Left colon (tissue), 2 donors: ENCODE measurements at places on chromosomes 13 and 19. TPM values are rescaled to one million over a fixed set of nuclear protein-coding genes. Genes with fewer than 3 reads are reported as not detected.

DNA sequence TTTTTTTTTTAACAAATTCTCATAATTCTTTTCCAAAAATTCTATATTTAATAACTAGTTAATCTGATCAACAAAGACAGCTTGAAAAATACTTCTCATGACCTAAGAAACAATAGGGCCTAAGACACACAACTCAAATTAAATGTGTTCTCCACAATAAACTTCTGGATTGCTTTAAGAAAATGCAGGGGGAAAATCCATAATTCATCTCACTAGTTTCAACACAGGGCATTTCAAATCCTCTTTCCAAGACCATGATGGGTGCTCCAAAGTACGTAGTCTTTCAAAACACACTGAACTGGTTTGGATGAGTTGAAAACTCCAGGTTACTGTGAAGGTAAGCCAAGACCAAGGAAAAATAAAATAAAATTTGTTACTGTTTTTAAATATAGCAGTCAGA is 62.6 kb downstream of the DCLK1 start:
- no peak for DNase-seq

DNA sequence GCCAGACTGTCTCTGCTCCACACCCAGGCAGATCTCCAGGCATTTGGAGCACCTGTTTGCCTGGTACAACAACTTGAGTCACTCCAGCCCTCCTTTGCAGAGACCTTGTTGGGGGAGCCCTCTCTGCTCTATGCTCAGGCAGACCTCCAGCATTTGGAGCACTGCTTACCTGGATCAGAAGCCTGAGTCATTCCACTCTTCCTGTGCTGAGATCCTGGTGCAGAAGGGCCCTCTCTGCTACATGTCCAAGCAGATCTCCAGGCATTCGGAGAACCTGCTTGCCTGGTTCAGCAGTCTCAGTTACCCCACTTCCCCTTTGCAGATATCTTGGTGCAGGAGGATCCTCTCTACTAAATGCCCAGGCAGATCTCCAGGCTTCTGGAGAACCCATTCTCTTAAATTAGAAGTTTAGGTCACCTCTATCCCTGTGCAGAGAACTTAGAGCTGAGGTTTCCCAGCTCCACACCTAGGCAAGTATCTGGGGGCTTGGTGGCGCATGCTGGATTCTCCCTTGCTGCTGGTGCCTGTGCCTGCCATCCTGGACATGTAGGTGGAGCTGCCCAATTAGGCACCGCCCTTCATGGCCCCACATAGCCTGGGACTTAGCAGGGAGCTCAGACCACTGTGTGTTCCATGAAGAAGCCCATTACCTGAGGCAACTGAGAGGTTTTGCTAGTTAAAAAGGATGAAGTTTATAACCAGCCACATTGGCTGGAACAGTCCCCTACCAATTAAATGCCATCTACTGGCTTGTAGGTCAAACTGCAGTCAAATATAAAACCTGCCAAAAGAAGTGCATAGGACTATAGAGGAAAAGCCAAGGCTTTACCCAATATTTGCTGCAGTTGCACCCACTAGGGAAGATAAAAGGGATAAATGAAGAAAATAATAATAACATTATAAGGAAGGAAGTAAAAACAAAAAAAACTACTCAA is 97.6 kb upstream of the SLITRK6 start:
- DNase-seq, result no peak

ZNF77 gene
- total RNA-seq, result 4.6 TPM

- DNase-seq, result no peak
Measured at GRCh38 chr19:6087074-6087571, 23.2 kb downstream of the RFX2 start.

- DNase-seq, result no peak
Measured at GRCh38 chr13:61156753-61157152, 258.9 kb downstream of the PCDH20 start.

- no peak for DNase-seq
Measured at GRCh38 chr13:71454509-71454908, 412.5 kb downstream of the DACH1 start.

DNA sequence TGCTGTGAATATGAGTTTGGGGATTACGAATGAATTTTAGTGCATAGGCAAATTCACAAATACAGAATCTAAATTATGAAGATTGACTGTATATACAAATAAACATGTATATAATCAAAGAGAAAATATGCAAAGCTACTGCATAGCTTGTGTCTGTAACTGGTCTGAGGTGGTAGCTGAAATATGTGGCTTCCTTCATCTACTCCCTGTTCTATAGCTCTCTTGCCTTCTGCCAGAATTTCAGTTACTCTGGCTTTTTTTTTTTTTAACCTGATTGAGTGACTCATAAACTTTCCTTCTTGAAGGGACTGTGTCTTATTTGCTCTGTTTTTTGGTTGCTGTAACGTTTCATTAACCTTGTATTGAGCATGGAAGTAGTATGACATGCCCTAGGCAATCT is 26.6 kb downstream of the DNAJC3 start:
- DNase-seq, result no peak
